ENCODE measurements at places on chromosomes 6 and 20.

GRCh38 chr6:18360188-18360587 lies 27.0 kb upstream of the RNF144B start:
- DNase-seq: no peak

DNA sequence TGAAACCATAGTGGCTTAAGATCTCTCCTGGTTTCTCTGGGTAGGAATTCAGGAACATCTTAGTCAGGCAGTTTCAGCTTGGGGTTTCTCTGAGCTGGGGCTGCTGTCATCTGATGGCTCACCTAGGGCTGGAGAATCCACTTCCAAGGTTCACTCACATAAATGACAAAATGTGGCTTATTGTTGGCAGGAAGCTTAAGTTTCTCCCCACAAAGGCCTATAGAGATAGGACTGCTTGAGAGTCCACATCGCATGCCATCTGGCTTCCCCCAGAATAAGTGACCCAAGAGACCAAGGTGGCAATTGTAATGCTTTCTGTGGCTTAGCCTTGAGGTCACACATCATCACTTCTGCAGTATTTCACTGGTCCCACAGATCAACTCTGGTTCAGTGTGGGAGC lies 131.4 kb downstream of the EDN1 start:
- no peak for DNase-seq

- no peak for DNase-seq
These were observed 70.0 kb downstream of the FOXC1 start for GRCh38 chr6:1679688-1680068.

DNA sequence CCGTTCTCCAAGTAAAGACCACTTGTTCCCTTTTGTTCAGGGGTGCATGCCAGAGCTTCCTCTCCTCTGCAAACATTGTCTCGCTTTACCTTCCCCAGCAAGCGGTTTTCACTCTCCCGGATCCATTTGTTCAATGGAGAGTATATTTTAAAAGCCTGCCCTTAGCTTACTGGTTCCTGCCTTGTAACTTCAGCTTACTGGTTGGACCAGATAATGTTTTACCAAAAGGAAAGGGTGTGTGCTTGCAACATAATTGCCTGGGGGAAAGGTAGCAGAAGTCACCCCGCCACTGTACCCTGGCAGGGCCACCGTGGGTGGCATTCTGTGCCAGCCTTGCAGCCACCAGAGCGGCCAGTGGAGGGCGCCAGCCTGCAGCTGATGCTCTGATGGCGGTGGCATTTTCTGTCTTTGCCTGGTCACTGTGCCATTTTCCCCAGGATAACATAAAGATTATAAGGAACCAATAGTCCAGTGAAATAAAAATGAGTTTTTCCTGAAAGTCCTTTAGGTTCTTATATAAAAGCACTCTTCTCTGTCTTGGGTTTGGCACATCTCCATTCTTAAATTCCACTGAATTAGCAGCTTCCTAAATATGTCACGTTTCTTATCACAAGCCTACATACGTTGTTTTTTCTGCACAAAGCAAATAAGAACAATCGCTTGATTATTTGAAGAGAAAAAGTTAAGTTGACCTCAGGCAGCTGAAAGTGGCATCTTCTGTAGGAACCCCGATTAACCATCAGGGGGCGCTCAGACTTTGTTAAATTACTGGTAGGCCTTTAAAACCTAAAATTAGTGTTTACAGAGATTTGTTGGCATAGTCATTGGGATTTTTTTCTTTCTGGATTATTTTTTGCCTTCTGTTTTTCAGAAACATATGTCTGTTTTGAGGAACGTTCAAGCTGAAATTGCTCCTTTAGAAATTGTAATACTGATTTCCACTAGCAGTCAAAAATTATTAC lies 67.4 kb upstream of the XRN2 start:
- DNase-seq: peak; percentile 22

DNA sequence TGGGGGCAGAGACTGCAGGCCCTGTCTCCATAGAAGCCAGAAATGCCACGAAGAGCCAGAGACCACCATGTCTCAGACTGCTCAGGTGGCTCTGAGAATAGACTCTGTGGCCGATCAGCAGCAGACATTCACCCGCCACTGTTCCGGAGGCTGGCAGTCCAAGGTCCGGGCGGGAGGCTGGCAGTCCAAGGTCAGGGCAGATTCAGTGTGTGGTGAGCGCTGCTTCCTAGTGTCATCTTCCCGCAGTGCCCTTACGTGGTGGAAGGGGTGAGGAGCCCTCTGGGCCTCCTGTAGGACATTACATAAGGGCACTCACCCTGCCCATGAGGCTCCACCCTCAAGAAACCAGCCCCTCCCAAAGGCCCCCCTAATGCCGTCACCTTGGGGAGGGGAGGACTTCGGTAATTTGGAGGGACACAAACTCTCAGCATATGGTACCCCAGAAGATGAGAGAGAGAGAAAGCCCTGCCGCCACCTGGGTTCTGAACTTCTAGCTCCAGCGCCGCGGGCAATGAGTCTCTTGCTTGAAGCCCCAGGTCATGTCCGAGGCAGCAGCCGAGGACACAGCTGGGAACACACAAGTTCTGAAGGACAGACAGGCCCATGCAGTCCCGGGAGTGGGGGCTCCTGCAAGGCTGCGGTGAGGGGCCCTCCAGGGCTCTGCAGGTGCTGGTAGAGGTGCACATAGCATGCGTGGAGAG lies 36.4 kb downstream of the DACT2 start:
- DNase-seq: no peak

DNA sequence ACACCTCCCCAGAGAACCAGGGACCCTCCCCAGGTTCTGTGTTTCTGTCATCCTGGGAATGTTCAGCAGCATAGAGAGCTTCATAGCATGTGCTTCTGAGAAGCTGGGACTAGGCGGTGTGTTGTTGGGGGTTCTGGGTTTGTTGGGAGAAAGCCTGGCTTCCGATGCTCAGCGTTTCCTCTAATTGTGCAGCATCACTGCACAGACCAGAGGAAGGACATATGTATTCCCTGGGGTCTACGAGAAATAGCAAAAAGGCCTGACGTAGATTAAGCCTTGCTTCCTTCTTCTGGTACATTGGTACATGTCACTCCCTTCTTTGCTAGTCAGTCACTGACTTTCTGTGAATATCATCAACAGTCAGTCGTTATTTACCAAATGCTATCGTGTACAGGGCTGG lies 96.9 kb upstream of the SGK1 start:
- DNase-seq: no peak

DNA sequence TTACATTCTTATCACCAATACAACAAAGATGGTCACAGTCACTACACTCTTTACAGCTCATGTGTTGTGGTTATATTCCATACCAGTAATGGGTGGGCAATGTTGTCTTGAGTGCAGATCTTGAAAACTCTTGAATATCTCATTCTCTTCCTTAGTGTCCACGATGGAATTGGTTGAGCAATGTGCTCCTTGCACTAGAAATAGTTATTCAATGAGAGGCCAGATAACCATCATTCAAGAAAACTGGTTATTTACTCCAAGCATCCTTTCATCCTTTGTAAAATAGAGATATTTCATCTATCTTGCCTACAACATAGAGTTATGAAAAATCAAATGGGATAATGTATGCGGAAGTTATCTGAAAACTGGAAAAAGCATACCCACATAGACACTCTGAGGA lies 215.9 kb downstream of the ARHGAP18 start:
- DNase-seq: no peak

DNA sequence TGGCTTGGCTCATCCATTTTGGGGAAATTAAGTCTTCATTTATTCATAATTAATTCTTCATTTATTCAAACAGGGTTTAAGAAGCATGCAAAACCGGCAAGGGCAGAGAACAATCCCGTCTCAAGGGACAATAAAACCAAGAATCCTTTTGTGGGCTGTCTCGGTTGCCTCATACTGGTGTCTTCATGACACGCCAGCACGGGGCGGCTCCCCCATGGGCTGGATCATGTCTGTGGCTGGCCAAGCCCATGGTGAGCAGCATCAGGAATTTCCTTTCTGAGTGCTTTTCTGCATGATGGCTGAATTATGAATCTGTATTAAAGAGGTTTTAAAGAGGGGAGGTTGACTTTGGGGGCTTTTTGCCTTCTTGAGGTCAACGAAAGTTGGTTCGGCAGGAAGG lies 38.3 kb upstream of the DUSP22 start:
- DNase-seq: no peak

GRCh38 chr20:50133041-50133440 lies 20.1 kb upstream of the UBE2V1 start:
- DNase-seq: no peak

DNA sequence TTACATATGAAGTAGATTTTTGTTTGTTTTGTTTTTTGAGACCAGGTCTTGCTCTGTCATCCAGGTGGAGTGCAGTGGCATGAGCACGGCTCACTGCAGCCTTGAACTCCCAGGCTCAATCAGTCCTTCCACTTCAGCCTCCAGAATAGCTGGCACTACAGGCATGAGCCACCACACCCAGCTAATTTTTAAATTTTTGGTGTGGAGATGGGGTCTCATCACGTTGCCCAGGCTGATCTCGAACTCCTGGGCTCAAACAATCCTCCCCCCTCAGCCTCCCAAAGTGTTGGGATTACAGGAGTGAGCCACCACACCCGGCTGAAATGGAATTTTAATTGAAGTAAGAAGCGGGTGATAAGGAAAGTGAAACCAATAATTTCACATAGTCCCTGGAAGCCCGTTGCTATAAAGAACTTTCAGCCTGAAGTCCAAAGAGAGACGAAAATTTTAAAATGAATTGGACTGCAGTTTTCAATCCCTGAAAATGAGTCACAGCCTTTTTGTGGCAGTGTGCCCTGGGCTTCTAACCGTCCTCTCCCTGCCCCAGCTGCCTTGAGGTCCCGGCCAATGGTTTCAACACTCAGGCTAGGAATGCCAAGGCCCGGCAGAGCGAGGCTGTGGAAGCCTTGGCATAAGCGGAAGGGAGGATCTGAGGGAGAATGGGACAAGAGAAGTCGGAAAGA lies 757 bp downstream of the RAET1E start:
- DNase-seq: no peak

- DNase-seq: no peak
These were observed 48.7 kb downstream of the NCOA7 start for GRCh38 chr6:125839471-125839870.

DNA sequence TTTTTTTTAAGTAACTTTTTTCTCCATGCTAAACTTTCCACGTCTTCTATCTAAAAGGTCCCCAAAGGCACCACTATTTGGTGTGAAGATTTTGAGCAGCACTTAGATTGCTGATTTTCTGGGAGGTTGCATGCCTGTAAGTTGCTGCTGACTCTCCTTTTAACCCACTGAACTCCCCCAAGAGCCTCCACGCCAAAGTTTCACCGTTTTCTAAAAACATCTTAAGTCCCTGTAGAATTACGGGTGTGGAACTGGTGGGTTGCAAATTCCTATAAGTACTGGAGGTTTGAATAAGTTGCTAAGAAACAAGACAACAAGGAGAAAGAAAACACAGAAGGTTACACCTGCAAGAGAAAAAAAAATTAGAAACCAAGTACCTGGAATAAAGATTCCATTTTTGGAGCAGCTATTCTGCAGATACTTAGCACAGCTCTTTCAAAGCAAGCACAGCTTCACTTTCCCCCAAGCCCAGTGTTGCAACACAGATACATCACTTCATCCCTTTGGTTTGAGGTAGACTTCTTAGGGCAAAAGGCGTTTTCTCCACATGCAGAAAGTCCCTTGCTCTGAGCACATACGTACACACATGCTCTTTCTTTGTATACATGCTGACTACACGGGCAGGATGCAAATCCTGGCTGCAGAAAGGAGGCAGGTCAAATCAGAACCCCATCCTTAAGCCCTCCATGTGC lies 5.0 kb downstream of the JAG1 start:
- no peak for DNase-seq

DNA sequence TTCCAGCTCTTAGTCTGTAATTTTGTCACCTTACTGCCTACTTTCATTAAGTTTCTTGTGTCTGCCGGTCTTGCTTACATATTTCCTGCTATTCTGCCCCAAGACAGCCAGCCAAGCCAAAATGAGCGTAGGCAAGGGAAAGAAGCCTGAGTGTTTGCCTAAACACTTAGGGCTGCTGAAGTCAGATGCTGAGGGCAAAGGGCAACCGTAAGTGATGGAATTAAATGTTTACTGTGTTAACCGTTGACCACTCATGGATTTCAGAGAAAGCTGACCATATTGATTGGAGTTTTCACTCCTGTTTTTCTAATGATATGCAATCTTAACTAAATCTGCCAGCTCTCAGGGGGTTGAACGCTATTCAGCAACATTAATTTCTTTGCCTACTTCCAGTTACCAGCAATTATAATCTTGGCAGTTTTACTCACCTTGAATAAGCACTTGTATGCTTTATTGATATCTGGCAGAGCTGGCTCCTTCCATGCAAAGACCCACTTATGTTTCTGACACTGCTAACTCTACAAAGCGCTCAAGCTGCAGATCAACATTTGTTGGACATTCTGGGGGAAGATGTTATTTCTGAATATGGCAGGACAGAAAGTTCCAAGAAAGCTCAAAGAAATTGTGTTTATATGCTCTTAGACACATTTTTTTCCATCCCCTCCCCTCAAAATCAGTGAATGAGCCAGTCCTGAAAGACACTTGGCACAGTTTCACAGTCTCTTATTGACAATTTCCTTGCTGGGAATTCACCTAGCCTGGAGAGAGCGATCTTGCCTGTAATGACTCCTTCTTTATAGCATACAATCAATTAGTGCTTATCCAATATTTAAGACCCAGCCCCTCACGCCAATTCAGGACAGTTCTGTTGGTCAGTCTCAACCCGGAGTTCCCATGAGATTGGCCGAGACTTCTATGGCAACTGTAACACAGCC lies 183.8 kb downstream of the PLCB1 start:
- no peak for DNase-seq

- DNase-seq: no peak
These were observed 368.0 kb downstream of the QKI start for GRCh38 chr6:163782436-163783003.

GRCh38 chr6:168703990-168704389 lies 263.0 kb downstream of the SMOC2 start:
- DNase-seq: no peak

- DNase-seq: no peak
These were observed 38.8 kb upstream of the KHDRBS2 start for GRCh38 chr6:62324834-62325233.

GRCh38 chr6:106381881-106382280 lies 21.4 kb downstream of the CRYBG1 start:
- DNase-seq: no peak

DNA sequence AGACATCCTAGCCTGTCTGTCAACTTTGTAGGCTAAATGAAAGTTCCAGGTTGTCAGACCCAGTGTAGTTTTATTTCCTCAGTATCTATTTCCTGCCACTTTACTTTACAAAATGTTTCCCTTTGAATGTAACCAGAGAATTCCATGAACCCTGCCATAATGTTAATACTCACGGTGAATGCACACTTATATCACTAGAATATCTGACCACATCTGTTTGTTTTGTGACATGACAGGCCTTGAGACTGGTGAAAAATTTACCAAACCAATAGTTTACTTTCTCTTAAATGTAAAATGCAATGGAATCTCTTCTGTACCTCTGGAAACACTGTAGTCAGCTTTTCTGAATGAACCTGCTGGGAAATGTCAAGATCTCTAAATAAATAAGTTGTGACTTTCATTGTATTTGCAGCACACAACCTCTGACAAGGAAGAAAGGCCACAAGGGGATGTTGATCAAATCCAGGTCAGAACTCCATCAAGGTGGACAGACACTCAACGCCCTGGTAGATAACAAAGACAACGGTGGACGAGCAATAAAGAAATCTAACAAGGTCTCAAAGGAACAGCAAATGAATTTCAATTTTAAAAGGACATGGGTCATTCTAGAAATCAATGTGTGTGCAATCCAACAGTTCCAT lies 59.2 kb downstream of the BACH2 start:
- no peak for DNase-seq

- no peak for DNase-seq
These were observed 10.7 kb upstream of the TP53INP2 start for GRCh38 chr20:34693414-34693813.

- DNase-seq: no peak
These were observed 103.2 kb downstream of the FBXO5 start for GRCh38 chr6:152879681-152880080.

- DNase-seq: no peak
These were observed 3.3 kb downstream of the PSMB9 start for GRCh38 chr6:32857156-32857891.
